ENCODE measurements at places on chromosomes 11 and 22. TPM values are rescaled to one million over a fixed set of nuclear protein-coding genes. Genes with fewer than 3 reads are reported as not detected.
A peak's percentile ranks its signal among the peaks of the same experiment; 100 is the strongest.

GRCh38 chr22:33920197-33920540 is at the start of gene LARGE1:
Gene LARGE1 (minus strand): TSS chr22:33920476.
- peak; percentile 59 for DNase-seq
- H3K4me1 ChIP-seq, result peaks cover 37% of the 10 kb centered on the region
- peak within 1 kb of the TSS; percentile 98 for H3K4me3 ChIP-seq
- no peaks in the 10 kb centered on the region for H3K27me3 ChIP-seq

NAALADL1 gene
- total RNA-seq, result 0.98 TPM

ST14 gene
- 0.52 TPM for total RNA-seq

C11orf65 gene
- total RNA-seq, result 0.64 TPM

GRCh38 chr11:93579187-93579751 is 36.1 kb upstream of the SMCO4 start:
- H3K36me3 ChIP-seq, result no peaks in the 10 kb centered on the region
- no peak overlapping the region for H3K27ac ChIP-seq
- no peaks in the 10 kb centered on the region for H3K27me3 ChIP-seq
- H3K4me3 ChIP-seq, result no peak overlapping the region
- H3K4me1 ChIP-seq, result peaks cover 8% of the 10 kb centered on the region
- no peak for DNase-seq

DNA sequence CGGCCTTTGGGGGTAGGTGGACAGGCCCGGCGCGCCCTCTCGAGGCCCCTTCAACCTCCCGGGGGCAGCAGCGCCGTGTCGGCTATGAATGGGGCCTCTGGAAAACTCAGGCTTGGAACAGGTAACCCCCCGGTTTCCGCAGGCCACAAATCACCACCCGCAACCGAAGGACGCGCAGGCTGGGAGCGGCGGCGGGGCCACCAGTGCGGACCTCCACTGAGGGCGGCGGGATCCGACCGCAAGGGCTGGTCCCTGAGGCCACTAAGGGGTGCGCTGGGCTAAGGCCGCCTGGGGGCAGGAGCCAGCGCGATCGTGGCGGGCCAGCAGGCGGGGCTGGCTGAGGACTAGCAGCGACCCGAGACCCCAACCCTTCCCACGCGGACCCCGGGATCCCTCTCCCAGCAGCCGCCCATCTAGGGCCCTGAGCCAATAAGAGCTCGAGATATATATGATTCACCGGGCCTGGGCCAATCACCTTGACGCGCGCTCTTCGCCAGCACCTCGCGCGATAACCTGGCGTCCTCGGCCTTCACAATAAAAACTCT is 609 bp upstream of the ATF4 start:
- H3K4me3 ChIP-seq, result peak overlapping the region; percentile 100
- peaks cover 59% of the 10 kb centered on the region for H3K36me3 ChIP-seq
- DNase-seq, result peak; percentile 99
- H3K4me1 ChIP-seq, result peaks cover 26% of the 10 kb centered on the region
- H3K27ac ChIP-seq, result peak overlapping the region; percentile 100

OR8D1 gene
- not detected for total RNA-seq

Measured in psoas muscle (tissue), 8 donors.